ENCODE measurements at places on chromosomes 12 and 14. TPM values are rescaled to one million over a fixed set of nuclear protein-coding genes. Genes with fewer than 3 reads are reported as not detected.

The GALNT8 gene
- 5.4 TPM for total RNA-seq

The OR6C2 gene
- total RNA-seq = not detected

The GUCY2C gene
- 1.3 TPM for total RNA-seq

The EML5 gene
- 0.81 TPM for total RNA-seq

The SLC17A8 gene
- total RNA-seq = not detected

The ERBB3 gene
- 51.2 TPM for total RNA-seq

The VDR gene
- 0.70 TPM for total RNA-seq

The ACVRL1 gene
- total RNA-seq = not detected

The SYT10 gene
- 0.70 TPM for total RNA-seq

The KRT75 gene
- not detected for total RNA-seq

The KCNH5 gene
- 0.09 TPM for total RNA-seq

- DNase-seq = peak; percentile 74
Measured at GRCh38 chr12:107448198-107448597, 237.4 kb upstream of the PWP1 start.

DNA sequence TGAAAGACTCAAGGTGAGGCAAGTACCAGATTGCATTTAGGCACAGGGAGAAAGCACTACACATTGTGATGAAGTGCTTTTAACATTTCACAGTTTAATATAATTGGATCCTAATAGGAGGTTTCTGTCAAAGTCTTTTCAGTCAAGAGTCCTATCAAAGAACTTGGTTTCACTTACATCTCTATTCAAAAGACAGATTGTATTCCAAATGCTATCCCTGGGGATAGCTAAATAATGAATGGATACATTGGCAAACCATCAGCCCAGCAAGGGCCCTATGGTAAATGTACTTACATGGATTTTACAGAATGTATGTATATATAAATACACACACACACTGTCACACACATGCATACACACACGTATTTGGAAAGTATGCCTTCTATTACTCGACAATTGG, 655.5 kb upstream of the FLRT2 start:
- no peak for DNase-seq

DNA sequence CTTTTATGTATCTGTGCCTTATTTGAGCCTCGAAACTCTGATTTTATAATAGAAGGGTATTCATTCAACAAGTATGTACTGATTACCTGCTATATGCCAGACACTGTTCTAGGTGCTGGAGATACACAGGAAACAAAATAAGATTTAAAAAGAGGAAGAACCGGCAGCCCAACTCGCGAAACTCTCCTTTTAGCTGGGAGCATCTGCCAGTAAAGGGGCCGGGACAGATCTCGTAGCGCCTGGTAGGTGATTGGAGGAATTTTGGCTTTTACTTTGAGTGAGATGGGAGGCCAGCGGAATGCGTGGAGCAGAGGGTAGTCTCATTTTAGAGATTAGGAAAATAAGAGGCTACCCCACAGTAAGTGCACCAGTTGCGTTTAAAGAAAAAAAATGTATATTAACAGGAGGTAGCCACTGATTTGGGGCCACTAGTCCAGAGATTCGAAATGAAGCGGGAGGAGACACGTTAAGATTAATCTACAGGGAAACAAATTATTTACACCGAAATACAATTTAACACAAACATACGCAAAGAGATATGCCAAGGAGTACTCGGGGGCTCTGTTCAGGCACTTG, 520 bp upstream of the MON2 start:
- peak; percentile 57 for DNase-seq

DNA sequence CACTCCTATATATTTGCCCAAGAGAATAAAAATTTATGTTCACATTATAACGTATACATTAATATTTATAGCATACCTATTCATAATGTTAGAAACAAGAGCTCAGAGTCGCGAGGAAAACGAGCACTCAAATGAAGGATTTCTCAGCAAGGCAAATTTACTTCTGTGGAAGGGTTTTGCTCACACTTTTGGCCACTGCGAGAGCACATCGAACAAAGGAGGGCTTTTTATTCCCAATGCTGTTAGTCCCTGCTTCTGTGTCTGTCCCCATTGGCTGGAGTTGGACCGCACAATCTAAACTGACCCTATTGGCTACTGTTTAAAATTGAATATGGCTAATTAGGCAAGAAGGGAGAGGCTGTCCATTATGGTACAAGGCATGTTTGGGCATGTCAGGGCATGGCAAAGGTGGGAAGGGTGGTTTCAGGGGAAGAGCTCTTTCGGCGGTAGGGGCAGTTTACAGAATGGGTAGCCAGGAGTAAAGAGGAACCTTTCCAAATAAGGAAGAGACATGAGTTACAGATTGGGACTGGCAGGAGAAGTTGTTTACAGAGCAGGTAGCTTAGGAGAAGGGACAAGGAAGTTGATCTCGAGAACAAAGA, 702.9 kb downstream of the TRHDE start:
- peak; percentile 57 for DNase-seq

- no peak for DNase-seq
Measured at GRCh38 chr12:26239852-26240815, 44.8 kb downstream of the SSPN start.

GRCh38 chr14:75748336-75748735, 87.3 kb downstream of the TTLL5 start:
- DNase-seq = no peak

DNA sequence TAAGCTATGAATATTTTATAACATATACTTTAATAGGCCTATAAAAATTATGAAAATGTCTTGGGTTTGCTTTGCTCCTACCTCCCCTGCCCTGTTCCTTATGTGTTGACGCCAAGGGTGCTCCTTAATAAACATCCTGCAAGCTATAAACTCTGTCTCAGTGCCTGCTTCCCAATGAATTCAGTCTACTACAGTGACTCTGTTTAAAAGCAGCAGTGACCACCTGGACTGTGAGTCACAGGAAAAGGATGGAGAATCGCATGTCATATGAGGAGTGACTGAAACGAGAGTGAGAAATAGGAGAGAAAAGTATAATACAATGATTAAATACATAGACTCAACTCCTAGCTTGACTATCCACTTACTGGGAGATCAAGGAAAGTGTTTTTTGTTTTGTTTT, 41.1 kb upstream of the CFAP54 start:
- DNase-seq = no peak

GRCh38 chr14:75279153-75279762, 630 bp downstream of the FOS start:
- no peak for DNase-seq

DNA sequence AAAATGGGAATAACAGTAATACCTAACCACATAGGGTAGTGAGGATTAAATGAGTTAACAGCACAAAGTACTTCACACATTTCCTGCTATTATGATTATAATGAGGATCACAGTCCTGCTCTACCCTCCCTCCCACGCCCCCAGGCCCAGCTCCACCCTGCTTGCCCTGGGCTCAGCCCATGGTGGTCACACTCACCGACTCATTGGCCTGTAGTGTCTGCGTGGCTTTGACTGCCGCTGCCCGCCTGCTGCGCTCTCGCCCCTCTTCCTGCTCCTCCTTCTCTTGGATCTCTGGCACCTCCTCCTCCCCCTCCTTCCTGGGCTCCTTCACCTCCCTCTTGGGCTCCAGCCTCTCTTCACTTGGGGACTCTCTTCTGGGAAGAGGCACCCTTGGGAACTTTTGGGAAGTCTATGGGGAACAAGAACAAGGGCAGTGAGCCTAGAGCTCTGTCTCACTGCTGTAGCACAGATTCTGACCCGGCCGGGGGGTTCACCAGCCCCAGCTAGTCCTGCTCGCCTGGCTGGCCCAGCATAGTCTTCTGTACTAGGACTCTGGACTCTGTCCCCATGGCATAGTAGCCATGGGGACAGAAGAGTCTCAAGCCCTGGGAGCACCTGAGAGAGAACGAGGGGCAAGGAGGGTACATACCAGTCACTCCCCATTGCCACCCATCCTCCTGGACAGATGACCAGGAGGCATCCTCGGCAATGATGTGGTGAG, 7.1 kb upstream of the PNMA1 start:
- DNase-seq = peak; percentile 94

DNA sequence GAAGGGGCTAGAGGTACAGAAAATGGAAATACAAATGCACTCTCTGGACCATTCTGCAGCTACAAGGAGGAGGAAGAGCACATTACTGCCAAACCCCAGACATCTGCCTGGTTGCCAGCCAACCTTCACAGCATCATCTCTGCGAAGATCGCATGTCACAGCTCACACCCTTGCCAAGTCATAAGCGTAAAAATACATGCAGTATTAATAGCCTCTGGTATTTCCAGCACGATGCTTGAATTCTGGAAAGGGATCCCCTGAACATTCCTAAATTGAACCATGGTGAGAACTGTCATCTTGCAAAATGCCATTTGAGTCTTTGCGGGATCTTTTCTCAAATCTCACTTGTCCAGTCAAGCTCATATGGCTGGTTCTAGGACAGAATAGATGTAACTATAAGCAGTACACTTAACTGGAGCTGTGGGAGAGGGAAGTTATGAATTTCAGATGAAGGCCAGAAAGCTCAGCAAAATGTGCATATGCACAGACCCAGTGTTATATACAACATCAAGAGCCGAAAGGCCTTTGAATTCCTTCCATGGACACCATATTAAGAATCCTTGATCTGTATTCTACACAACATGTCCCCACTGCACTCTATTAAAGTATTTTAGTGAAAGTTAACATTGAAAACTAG, 211.6 kb downstream of the DUSP6 start:
- no peak for DNase-seq

DNA sequence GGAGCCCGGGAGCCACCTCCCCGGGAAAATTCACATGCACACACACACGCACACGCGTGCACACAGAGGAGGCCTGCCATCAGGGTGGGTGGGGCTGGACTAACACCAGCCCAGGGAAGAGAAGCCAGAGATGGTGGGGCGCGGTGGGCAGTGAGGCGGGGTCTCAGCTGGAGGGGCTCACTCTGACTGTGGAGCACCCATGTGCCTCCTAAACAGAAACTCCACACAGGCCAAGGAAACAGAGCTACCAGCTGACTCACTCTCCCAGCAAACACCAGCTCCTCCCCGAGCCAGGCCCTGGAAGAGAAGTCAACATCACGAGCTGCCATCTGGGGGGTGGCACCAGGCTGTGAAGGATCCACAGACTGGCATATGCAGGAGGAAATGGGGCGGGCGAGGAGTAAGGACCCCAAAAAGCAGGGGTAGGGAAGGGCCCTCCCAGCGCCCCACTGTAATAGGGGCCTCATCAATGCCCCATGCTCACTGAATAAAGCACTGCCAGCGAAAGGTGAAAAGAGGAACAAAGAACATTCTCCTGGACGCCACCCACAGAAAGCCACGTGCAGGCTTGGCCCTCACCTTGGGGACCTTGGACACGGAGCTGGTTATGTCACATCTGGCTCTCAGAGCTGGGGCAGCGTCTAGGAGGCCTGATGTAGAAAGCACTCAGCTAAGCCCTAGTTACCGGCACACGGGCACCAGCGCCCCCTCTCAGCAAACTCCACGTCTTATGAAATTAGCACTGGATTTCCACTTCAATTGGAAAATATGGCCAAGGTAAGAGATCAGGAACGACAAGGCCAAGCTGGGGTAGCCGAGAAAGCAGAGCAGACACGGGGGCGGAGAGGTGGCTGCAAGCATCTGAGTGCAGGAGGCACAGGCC, 8.4 kb upstream of the INF2 start:
- DNase-seq = no peak

GRCh38 chr12:94098466-94098865, 49.9 kb upstream of the PLXNC1 start:
- DNase-seq = no peak

DNA sequence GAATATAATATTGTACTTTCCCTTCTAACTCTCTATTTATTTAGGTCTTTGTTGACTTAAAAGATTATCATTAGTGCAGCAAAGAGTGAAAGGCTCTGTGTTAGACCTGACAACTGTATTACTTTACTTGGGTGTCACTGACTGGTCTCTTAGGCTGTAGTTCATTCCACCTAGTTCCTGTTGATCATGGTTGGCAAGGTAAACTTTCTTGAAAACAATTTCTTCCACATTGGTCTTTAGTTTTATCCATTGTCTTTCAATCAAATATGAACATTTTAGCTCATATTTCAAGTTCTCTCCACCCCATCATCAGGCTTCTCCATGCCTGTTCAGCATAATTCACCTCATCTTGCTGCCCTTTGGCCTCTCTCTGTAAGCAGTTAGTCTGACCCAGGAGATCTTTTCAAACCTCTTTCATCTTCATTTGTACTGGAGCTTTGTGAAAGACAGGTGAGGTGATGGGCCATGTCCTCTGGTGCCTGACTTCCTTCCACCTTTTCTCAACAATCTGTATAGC, 32.1 kb upstream of the PPM1H start:
- DNase-seq = no peak

GRCh38 chr14:105163040-105163742, 5.4 kb downstream of the JAG2 start:
- DNase-seq = peak; percentile 43

DNA sequence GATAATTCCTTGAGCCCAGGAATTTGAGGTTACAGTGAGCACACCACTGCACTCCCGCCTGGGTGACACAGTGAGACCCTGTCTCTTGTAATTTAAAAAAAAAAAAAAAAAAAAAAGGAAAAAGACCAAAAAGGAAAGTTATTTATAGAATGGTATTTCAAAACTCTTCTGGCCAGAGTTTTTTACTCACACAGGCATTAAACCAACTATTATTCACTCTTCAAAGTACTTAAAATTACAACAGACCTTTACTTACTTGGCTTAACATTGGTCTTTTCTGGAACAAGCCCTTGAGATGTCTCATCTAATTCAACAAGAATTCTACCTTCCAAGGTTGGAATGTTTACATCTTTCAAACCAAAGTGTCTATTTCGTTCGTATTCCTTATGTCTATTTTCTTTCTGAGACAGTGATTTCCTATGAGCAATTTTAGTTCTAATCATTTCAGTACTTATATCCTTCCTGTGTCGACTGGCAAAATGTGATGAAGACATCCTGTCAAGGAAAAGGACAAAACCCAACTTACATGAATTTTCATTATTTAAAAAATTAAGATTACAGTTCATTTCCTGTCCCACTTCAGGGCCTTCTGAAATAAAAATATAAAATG, 2.6 kb downstream of the DLGAP5 start:
- DNase-seq = no peak

DNA sequence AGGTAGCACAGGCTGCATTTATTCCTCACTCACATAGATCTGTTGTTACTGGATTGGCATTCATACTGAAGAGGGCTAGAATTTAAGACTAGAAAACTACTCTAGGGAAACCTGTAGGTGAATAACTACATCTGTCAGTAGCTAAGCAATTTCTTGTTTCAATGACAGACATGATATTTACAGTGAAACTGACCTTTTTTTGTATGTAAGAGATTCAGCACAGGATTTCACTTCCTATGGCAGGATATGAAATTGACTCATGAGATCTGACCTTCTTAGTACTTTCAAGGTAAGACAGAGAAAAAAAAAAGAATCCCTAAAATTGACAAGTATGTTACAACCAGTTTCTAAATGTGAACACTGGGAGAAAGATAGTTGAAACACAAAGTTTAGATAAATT, 189.8 kb upstream of the SLC16A7 start:
- DNase-seq = no peak

- DNase-seq = no peak
Measured at GRCh38 chr14:74705613-74706500, 7.0 kb downstream of the AREL1 start.

DNA sequence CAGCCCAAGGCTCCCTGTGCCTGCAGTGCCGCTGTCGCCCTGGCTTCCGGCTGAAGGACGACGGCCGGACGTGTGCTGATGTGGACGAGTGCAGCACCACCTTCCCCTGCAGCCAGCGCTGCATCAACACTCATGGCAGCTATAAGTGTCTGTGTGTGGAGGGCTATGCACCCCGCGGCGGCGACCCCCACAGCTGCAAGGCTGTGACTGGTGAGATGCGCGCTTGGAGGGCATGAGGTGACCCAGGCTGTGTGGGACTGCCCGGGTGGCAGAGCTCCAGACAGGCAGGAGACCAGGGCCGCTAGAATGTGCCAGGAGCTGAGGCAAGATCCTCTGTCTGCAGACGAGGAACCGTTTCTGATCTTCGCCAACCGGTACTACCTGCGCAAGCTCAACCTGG, 19.6 kb upstream of the NXPH4 start:
- no peak for DNase-seq
